AG08395 (cell line): ENCODE measurements at places on chromosomes 6 and 20.

DNA sequence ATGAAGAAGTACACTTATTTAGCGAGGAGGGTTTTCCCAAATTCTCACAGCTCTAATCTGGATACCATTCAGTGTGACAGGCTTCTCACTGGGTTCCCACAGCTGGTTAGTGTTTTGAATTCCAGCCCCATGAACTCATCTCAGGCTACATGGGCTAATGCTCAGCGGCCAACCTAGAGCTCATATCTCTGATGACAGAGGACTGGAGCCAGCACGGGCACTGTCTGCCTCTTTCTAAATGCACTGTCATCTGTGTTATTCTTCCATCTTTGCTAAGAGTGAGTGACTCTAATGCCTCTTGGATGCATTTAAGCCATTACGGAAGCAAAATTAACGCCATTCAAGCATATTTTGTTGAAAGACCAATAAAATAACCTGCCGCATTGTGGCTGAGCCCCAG is 308.9 kb upstream of the JAG1 start:
- peak; percentile 91 for DNase-seq

- no peak for DNase-seq
These were observed 190.6 kb upstream of the RSPO3 start for GRCh38 chr6:126927841-126928240.

- DNase-seq, result no peak
These were observed 42.1 kb downstream of the BMP5 start for GRCh38 chr6:55833284-55833683.

DNA sequence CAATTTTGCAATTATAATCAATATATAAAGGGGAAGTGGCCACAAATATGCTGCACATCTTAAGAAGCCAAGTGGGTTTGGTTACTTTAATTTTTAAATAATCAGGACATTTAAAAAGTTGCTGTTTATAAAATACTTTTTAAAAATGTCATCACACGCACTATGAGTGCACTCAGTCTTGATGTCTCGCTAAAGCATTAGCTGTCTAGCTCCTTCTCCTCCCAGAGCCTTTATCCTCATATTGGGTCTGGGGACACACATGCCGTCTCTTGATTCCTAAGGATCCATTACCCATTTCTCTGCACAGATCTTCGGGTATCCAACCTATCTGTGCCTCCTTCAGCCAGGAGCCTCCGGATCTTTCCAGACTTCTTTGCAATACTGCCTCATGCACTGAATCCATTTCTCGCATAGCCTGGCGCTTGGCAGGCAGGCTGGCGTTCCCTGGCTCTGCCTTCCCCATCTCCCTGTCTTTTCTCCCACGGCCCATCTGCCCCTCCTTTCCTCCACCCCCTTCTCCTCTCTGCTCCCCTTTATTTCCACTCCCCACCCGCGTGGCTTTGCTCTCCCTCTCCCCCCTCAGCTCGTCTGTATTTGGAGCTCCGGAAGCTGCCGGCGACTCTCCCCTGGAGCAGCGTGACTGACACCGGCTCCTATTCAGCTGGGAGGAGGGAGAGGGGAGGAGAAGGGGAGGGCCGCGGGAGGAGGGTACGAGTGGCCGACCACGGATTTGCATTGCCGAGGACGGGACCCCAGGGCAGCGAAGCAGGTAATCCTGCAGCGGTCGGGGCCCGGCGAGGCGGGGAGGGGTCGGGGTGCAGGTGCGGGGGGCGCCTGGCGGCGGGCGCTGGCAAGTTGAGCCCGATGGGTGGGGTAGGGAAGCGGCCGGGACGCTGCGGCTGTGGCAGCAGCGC is at the start of gene CAP2:
Gene CAP2 (plus strand): TSS at position 618 of the 914 bp plus-strand sequence. CDS start 27,961 bp downstream, outside the sequence.
- DNase-seq, result peak; percentile 71

DNA sequence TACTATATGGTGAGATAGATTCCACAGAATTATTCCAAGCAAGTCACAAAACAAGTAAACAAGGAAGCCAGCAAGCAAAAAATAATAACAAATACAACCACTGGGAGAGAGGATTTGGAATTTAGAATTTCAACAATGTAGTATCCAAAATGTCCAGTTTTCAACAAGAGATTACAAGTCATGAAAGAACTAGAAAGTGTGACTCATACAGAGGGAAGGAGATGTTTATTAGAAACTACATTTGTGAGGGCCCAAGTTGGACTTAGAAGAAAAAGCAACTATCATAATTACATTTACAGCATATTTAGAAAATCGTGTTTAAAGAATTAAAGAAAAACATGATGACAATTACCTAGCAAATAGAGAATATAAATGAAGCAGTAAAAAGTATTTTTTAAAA is 494.6 kb upstream of the ID4 start:
- no peak for DNase-seq

DNA sequence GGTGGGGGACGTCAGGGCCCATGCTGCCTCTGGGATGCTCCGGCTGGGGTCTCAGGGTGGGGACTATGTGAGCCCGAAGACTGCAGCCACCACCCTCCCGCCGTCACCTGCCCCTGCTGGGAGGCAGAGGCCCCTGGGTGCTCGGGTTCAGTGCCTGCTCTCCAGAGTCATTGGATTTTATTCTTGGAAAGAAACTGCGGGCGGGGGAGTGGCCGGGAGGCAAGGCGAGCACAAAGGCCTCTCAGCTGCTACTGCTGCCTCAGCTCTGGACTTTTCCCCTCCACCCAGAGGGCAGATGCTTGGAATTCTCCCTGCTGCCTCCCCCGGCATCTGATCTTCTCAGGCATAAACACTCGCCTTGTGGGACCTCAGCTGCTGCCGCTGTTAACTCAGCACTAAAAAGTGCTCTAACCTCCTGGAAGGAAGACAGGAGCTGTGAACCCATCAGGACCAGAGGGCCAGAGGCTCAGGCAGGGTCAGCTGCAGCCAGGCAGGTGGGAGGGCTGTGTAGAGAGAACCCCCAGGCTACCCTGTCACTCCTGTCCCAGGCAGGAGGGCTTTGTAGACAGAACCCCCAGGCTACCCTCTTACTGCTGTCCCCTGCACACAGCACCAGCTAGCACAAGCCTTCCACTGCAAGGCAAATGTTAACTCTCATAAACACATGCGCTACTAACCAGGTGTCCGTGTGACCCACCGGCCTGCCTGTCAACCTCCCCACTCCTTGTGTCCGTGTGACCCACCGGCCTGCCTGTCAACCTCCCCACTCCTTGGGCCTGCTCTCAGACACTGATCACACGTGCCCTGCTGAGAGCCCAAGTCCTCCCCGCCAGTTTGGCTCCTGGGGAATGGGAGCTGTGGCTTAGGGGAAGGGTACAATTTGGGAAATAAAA is 9.4 kb upstream of the FRMD1 start:
- peak; percentile 41 for DNase-seq

DNA sequence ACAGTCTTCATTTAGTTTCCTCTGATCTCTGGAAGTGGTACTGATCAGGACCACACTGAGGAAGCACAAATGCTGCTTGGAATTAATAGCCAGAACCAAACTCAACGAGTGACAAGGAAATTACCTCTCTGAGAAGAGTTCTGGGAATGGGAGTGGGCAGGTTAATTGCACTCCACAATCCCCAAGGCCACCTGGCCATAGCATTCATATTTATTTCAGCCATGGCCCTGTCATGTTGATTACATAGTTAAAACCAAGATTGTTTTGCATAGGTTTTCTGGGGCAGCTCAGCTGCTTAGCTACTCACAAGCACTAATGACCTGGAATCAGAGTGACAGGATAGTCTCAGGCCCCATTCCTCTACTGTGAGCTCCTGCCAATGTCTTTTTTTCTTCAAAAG is 230.2 kb upstream of the RIMS1 start:
- DNase-seq, result no peak

GRCh38 chr6:36187446-36187845 is 9.1 kb upstream of the BRPF3 start:
- no peak for DNase-seq
